Activated CD4-positive, alpha-beta T cell treated with anti-CD3 and anti-CD28 coated beads, Interleukin-2, amount 50 U/mL, for 4 hours (primary cell): ENCODE measurements at places on chromosomes 1 and 21.

- no peak for DNase-seq
Observed at GRCh38 chr1:15224259-15224869, 22.7 kb upstream of the FHAD1 start.

DNA sequence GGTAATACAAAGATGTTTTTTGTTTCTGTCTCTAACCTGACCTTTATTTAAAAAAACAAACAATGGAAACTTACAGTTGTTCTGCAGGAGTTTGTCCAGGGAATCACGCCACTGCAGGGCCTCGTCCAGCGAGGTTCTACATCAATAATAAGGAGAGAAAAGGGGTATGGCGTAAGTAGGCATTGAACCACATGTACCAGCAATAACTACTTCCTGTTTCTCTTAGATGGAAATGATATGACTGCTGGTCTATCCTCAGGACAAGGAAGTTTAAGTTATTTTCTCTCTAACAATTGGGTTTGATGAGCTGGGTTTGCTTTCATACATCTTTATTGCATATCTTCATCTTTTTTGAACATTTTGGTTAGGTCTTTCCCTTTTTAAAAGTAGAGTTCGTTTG, 40.9 kb downstream of the RGS5 start:
- DNase-seq: no peak

DNA sequence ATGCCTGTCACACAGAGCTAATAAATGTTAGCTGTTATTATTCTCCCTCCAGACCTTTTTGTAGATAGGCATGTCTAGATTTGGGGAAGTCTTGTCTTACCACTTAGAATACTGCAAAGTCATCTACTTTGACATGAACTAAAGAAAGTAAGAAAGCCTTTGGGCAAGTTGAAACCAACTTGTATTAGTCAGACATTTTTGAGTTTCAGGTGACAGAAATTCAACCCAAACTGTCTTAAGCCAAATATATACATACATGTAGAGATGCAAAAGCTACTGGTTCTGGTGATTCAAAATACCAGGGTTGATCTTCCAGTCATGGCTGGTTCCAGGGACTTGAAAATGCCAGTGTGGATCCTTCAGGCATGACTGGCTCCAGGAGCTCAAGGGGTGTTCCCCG, 276.8 kb upstream of the TMEM51 start:
- no peak for DNase-seq

- DNase-seq: no peak
Observed at GRCh38 chr21:15421441-15421881, 308.3 kb upstream of the USP25 start.

DNA sequence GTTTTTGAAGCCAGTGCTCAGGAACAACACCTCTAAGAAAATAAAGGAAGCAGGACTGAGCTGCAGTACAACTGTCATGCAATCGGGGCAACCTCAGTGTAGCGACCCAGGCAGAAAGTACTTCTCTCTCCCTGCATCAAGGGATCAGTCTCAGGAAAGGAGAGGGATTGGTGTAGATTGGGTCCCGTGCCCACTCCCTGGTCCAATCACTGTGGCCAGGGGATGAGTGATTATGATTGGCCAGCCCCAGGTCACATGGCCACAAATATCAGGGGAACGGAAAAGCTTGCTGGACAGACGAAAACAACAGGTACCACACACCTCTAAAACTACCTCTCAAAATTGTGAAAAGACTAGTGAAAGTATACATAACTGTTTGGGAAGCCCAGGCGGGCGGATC, 136.2 kb upstream of the F3 start:
- no peak for DNase-seq

DNA sequence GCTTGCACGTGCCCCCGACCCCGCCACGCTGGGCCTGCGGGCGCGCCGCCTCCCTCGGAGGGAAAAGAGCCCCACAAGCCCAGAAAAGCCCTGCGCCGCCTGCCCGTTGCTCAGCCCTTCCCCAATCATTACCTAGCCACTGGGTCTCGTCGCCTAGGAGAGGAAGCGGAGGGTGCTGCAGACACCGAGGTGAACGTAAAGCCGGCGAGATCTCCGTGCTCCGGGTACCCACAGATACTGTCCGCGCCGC, at the start of gene ENO1:
Gene ENO1 (minus strand): TSS at position 239 of the 250 bp plus-strand sequence. CDS start 3,778 bp downstream, outside the sequence.
- no peak for DNase-seq

- DNase-seq: no peak
Observed at GRCh38 chr1:86214605-86215004, 58.0 kb upstream of the COL24A1 start.

- no peak for DNase-seq
Observed at GRCh38 chr1:205929496-205930194, 13.6 kb downstream of the SLC26A9 start.

DNA sequence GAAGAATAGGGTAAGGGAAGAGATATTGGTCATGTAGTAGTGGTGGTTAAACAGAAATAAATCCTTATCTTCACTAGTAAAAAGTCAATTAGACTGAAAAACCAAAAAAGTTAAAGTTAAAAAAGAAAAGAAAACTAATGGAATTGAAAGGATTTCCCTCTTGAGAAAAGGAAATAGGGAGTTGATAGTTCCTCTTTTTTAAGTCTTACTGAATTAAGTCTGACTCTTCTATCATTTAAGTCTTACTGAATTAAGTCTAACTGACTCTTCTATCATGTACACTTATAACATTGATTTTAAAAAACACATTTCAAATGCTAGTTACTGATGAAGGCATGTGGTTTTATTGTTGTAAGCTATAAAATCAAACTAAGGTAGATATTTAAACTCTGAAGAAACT, 49.5 kb upstream of the TENT5C start:
- no peak for DNase-seq

- no peak for DNase-seq
Observed at GRCh38 chr21:15748586-15748985, 18.8 kb downstream of the USP25 start.

- DNase-seq: no peak
Observed at GRCh38 chr21:42837421-42838211, 41.7 kb downstream of the WDR4 start.

DNA sequence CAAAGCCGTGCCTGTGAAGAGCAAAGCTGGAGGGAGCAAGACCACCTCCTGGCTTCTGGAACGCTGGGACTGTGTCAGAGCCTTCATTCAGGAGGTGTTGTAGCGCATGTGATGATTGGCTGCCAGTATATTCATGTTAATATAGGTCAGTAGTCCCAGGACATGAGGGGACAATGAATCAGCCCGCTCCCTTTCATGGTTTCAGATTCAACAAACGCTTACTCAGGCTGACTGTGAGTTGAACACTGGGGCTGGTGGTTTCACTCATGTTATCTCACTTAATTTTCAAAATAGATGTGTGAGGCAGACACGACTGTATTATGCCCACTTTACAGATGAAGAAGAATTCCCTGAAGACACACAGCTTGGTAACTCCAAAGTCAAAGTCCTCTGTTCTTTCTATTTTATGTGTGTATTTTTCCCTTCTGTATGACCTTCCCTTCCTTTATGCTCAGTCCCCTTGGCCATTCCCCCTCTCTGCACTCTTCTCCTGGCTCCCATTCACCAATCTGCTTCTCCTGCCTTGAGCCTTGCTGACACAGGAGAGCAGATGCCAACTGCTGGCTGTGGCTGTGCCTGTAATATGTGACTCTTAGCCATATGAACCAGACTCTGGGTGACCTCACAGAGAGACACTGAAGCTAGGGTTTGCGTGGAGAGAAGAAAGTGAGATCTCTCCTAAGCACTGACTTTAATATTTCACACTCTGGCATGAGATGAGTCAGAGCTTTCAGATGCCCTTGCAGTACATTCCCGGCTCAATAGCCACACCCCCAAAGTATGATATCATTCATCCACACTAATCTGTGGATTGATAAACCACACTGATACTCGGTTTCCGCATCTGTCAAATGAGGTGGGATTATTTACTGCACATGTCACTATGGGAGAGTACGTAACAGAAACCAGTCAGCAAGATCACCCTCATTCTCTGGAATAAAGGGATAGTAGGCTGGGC, 31.4 kb upstream of the KIRREL1 start:
- DNase-seq: no peak

- no peak for DNase-seq
Observed at GRCh38 chr1:246095443-246095842, 411.6 kb downstream of the SMYD3 start.

- DNase-seq: no peak
Observed at GRCh38 chr1:202343652-202344349, 2.1 kb upstream of the UBE2T start.
